ENCODE measurements at places on chromosomes 2 and 18. TPM values are rescaled to one million over a fixed set of nuclear protein-coding genes. Genes with fewer than 3 reads are reported as not detected.
A peak's percentile ranks its signal among the peaks of the same experiment; 100 is the strongest.

- no peak for DNase-seq
Observed at GRCh38 chr2:205644018-205644417, 38.3 kb upstream of the NRP2 start.

DNA sequence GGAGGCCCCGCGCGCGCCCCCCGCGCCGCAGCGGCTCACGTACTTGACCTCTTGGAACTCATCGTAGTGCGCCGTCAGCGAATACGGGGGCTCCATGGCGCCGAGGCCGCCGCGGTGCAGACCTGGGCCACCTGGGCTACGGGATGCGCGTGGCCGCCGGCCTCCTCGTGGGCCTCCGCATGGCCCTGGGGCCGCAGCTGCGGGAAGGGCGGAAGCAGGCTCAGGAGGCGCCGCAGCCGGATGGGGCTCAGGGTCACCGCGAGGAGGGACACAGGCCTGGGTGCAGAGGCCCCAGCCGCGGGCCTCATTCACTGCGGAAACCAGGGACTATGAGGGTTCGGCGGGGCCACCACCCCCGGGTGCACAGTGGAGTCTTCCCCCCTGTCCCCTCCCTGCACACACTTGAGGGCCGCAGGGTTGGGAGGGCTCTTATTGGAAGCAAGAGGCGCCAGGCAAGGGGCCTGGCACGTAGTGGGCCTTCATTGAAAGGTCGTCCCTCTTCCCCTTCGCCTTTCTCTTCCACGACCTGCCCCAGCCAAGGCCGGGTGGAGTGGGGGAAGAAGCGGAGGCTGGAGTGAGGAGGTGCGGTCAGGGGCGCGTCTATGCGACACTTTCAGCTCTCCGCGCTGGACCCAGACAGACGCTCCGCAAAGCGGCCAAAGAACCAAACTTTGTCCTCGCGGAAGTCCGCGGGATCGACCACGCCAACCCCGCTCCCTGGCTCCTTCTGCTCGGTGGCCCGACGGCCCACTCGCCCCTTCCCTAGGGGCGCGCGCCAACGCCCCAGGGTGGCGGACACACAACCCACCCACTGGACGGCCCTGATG, 863 bp downstream of the ECEL1 start:
- DNase-seq, result no peak

- no peak for DNase-seq
Observed at GRCh38 chr2:120437604-120438000, 91.7 kb downstream of the INHBB start.

DNA sequence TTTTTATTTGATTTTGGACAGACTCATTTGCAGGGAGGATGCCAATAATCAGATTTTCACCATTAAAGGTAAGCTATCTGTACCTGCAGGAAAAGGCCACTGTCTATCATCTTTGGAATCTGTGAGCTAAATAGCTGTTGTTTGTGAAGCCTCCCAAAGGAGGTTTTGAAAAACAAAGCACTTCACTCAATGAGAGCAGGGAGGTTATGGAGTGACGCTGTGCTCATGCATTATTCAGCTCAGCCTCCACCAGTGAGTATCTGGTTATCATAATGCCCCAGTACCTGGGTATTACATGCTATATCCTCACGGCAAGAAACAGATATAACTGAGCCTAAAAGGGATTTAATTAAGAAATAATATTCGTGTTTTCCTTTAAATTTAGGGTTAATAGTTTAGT, 189.6 kb upstream of the PIK3C3 start:
- DNase-seq, result no peak

- DNase-seq, result peak; percentile 86
Observed at GRCh38 chr2:11344956-11345677, 681 bp upstream of the ROCK2 start.

The SLC9A4 gene
- 1.3 TPM for total RNA-seq

DNA sequence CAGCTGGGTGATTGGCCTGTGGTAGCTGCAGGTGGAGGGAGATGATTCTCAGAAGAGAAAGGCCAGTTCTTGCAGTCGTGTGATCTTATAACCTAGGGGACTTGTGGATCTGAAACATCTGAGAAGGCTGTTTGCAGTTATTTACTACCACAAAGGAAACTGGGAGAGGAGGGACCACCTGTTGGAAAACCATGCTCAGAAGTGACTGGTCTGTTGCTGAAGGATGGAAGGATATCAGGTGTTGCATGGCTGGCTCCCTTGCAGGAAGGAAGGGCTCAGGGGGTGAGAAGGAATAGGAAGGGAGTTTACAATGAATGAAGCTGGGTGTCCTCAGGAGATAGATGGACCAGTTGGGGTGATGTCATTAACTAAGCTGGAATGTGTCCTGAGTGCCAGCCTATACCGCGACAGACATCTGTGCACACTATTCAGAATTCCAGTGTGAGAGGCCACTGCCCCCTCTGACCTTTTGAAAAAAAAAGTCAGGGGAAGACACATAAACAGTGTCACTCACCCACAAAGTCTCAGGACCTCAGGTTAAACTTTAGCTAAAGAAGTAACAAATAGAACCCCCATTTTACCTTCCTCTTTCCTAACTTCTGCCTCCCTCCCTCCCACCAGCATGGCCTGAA, 17.5 kb downstream of the IGFBP2 start:
- no peak for DNase-seq

DNA sequence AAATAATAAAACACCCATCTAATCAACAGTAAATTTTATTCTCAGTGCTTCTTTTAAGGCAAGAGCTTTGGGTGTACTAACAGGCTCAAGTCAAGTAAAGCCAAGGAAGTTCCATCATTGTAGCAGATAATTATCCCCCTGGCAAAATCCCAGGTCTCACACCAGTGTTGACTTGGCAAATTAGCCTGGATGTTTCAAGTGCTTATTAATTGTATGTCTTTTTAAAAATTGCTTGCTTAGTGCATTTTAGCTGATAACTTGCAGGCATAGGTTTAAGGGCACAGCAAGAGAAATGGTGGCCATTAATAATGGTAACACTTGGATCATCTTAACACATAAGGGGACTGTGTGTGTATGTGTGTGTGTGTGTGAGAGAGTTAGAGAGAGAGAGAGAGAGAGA, 42.0 kb upstream of the FMNL2 start:
- DNase-seq, result no peak

DNA sequence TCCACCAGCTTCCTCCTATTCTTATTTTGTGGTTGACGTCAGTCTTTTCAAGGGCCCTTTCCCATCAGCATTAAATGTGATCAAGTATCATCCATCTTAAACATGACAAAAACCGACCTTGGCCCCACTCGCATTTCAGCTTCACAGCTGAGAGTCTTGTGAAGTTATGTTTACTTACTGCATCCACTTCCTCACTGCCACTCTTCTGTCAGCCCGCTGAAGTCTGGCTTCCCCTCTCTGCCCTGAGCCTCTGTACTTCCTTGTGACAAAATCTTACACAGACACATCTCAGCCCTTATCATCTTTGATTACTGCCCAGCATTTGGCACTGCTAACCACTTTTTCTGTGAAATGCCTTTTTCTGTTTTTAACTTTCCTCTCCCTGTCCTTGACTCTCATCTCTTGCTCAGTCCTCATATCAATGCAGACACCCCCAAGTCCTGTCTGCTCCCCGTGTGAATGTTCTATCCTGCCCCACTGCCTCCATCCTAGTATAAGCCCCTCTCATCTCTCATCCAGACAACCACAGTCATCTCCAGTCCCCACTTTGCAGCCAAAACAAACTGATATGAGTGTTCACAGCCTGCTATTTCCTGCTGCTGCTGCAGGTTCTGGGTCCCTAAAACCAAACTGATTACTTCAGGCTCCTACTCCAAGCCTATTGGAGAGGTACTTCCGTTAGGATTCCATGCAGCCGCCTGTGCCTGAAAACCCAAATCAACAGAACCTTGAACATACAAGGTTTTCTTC, 31.4 kb downstream of the FOSL2 start:
- DNase-seq, result no peak

GRCh38 chr2:45975752-45976517, 321.3 kb upstream of the EPAS1 start:
- no peak for DNase-seq

DNA sequence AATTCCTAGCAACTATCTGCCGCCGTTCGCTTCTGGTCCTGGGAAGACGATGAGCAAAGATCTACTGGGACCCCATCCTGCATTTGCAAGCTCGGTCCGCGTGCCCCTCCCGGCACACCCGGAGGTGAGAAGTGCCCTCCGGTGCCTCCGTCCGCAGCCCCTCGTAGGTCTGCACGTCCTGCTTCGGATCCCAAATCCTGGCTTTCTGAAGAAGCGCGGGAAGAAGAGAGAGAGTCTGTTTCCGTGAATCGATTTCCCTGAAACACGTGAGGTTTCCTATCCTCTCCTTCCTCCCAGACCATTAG, 5.0 kb upstream of the OSR1 start:
- DNase-seq, result no peak

GRCh38 chr2:9703701-9704221, 73.0 kb upstream of the YWHAQ start:
- DNase-seq, result no peak

The TTC31 gene
- 23.9 TPM for total RNA-seq

DNA sequence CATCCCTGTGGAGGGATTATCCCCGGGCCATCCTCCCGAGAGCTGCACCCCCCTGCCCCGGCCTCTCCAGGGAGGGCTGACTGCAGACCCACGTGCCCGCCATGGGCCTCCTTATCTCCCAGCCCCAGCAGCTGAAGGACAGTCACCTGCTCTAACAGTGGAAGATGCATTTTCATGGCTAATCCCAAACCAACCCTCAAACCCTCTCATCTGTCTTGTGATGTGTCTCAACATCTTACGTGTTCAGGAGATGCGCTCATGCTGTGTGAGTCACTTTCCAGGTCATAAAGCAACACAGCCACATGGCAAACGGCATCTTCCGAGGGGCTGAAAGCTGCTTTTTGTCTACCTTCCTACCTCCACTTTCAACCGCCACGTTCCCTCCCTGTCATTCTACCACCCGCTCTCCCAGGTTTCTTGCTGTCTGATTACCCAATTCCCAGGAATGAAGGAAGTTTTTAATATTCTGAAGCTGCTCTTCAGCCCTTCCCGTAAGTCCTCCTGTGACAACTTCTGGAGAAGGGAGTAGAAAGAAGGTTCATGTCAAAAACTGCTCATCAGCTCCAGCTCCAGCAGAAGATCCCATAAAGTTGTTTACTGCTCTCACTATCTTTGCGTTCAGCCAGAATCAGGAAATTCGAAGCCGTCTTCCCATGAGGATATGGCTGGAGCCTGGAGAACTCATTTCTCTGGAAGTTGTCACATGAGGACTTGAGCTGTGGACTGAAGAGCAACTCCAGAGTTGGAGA, 54.5 kb downstream of the MBP start:
- DNase-seq, result no peak

DNA sequence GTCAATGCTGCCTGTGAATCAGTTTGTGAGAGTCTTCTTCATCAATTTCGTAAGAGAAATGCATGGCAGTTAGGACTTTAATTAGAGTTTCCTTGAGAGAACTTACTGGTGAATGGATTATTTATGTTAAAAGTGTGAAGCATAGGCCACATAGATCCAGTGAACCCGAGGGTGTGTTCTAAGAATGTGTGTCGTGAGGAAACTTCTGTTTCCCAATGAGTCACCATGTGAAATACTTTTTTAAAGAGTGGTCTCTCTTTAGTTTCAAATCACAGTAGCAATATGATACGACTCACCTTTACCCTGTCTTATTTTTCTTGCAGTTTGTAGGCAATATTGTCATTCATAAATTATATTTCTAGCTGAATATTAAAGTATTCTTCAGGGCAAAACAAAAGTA, 18.5 kb downstream of the THSD7B start:
- no peak for DNase-seq

DNA sequence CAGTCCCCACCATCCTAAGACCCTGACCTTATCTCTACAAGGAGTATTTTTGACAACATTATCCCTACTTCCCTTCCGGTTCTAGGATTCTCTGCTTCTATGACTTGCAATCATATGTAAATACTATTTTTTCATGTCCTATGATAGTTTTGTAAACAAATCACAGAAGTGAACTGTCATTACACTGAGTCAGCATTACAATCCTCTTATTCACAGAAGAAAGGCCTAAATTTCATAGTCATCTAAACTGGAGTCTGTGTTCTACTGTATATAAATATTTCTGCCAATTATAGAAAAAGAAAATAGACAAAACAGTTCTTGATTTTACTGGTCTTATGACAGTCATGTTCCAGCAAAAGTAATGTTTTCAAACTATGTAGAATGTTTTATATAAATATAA, 265.1 kb downstream of the NCKAP5 start:
- no peak for DNase-seq

DNA sequence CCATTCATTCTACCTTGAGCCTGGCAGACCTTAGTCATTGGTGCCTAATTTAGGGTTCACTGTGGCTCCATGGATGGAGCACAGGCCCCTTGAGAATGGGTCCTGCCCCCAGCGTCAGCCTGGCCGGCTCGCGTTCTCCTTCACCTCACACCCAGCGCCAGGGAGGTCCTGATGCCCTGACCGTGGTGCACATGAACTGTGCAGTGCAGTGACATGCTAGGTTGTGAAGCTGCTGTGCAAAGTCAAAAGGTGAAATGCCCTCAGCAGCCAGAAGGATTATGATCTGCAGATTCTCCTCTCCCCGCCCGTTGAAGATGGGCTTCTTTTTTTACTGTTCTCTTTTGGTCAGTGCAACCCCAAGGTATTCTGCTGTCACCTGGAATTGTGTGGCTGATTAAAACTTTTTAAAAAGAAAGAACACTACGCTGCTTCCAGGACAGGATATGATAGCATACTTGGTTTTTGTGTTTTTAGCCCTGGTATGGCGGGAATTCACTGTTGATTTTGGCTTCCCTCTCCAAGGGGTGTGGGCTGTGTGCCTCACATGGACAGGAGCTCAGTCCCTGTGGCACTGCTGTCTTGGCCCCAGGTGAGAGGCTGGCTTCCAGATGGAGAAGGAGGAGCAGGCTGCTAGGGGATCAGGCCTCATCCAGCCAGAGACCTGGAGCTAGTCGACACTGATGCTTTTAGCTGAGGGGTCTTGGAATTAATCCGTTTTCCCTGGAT, 49.4 kb upstream of the MCFD2 start:
- no peak for DNase-seq

GRCh38 chr2:232139786-232140562, 178.5 kb downstream of the DIS3L2 start:
- DNase-seq, result no peak

GRCh38 chr2:143996974-143997373, 522.9 kb downstream of the ZEB2 start:
- no peak for DNase-seq

DNA sequence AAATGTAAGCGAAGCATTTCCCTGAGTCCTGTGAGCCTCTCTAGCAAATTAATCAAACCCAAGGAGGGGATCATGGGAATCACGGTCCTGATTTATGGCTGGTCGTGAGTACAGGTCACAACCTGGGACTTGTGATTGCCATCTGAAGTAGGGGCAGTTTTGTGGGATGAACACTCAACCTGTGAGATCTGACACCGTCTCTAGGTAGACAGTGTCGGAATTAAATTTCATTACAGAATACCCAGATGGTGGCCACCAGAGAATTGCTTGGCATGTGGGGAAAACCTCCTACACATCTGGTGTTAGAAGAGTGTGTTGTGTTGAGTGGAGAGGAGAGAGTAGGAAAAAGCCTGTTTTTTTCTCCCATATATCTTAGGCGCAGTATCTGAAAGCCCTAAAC, 12.5 kb downstream of the CAPN14 start:
- DNase-seq, result no peak

GRCh38 chr2:134070281-134070741, 183.6 kb upstream of the MGAT5 start:
- DNase-seq, result no peak

GRCh38 chr2:104368089-104368488, 485.8 kb upstream of the POU3F3 start:
- DNase-seq, result no peak

GRCh38 chr2:7593360-7593759, 676.1 kb downstream of the RNF144A start:
- no peak for DNase-seq

Measured in suprapubic skin (tissue), 4 donors.